Mesenchymal stem cell (in vitro differentiated cells and primary cell): ENCODE measurements at places on chromosomes 2 and 18.

- no peaks in the 10 kb centered on the region for H3K36me3 ChIP-seq
- DNase-seq = no peak
- no peaks in the 10 kb centered on the region for H3K27me3 ChIP-seq
- H3K4me3 ChIP-seq = no peak overlapping the region
Observed at GRCh38 chr18:78133729-78134128, 845.9 kb upstream of the SALL3 start.

DNA sequence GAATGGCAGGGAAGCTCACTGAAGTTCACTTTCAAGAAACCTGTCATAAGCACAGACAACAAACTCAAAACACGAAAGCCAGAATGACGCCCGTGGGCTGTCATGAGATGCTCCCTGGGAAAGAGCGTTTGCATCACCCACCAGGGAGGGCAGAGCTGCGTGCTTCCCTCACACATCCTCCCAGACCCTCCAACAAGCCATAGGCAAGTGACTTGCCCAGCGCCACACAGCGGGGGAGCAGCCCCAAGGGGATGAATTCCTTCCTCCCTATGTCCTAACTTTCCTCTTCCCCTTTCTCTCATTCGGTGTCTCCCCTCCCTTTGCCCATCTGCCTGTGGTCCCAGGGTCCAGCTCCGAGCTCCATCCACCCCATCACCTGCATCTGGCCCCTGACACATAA is 10.7 kb downstream of the BIN1 start:
- H3K27ac ChIP-seq = no peak overlapping the region
- peaks cover 11% of the 10 kb centered on the region for H3K36me3 ChIP-seq

- H3K27ac ChIP-seq = no peak overlapping the region
- H3K4me3 ChIP-seq = no peak overlapping the region
- peaks cover 3% of the 10 kb centered on the region for H3K4me1 ChIP-seq
- H3K36me3 ChIP-seq = no peaks in the 10 kb centered on the region
- H3K27me3 ChIP-seq = no peaks in the 10 kb centered on the region
Observed at GRCh38 chr18:74360852-74361655, 45.4 kb downstream of the C18orf63 start.

- no peaks in the 10 kb centered on the region for H3K36me3 ChIP-seq
- no peak overlapping the region for H3K4me3 ChIP-seq
- no peak for DNase-seq
- H3K4me1 ChIP-seq = peaks cover under 1% of the 10 kb centered on the region
- H3K27ac ChIP-seq = no peak overlapping the region
- no peaks in the 10 kb centered on the region for H3K27me3 ChIP-seq
Observed at GRCh38 chr18:47981320-47981719, 50.9 kb upstream of the SMAD2 start.

GRCh38 chr2:186617148-186617547 is 27.3 kb downstream of the ITGAV start:
- DNase-seq = no peak
- no peak overlapping the region for H3K27ac ChIP-seq
- no peaks in the 10 kb centered on the region for H3K4me1 ChIP-seq
- peaks cover under 1% of the 10 kb centered on the region for H3K36me3 ChIP-seq
- no peak overlapping the region for H3K4me3 ChIP-seq
- H3K27me3 ChIP-seq = no peaks in the 10 kb centered on the region

GRCh38 chr2:196096982-196097745 is 28.5 kb upstream of the DNAH7 start:
- H3K36me3 ChIP-seq = no peaks in the 10 kb centered on the region
- H3K4me3 ChIP-seq = no peak overlapping the region
- H3K27ac ChIP-seq = no peak overlapping the region
- DNase-seq = no peak

DNA sequence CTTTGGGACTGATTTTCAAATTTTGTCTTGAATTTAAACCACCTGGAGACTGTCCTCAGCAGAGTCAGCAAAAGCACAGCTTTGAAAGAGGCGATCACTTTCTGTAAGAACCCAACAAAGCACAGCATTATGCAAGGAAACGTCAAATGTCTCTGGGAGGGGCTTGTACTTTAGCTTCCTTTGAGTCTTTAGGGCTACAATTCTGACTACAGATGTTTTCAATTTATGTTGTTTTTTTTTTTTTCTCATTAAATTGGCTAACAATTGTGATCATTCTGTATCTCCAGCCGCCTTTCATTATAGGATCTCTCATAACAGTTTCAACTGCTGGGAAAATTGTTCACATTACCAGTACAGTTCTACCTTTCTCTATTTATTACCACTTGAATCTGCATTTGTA is 48.3 kb downstream of the COL3A1 start:
- no peaks in the 10 kb centered on the region for H3K36me3 ChIP-seq
- no peak overlapping the region for H3K4me3 ChIP-seq
- DNase-seq = no peak
- H3K4me1 ChIP-seq = no peaks in the 10 kb centered on the region

DNA sequence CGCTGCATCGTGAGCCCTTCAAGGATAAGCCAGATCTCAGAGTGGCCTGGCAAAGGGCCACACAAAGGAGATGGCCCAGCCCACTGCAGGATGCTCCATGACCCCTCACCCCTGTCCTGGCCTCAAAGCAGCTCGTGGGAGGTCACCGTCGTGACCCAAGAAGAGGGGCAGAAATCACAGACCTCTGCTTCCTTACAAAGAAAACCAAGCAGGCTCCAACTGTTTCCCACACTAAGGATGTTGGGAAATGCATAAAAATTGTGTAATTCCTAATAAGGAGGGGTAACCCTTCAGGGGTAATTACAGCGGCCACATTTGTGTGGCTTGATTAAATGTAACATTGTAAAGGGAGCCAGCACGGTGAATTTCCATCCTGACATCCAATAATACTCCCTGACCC is 102.3 kb downstream of the BOD1L2 start:
- H3K4me3 ChIP-seq = no peak overlapping the region
- no peak overlapping the region for H3K27ac ChIP-seq
- no peaks in the 10 kb centered on the region for H3K36me3 ChIP-seq

- no peak overlapping the region for H3K4me3 ChIP-seq
- peak; percentile 19 for DNase-seq
- no peak overlapping the region for H3K27ac ChIP-seq
- no peaks in the 10 kb centered on the region for H3K4me1 ChIP-seq
- H3K36me3 ChIP-seq = peaks cover 10% of the 10 kb centered on the region
Observed at GRCh38 chr18:21831413-21831831, 90.8 kb downstream of the MIB1 start.

DNA sequence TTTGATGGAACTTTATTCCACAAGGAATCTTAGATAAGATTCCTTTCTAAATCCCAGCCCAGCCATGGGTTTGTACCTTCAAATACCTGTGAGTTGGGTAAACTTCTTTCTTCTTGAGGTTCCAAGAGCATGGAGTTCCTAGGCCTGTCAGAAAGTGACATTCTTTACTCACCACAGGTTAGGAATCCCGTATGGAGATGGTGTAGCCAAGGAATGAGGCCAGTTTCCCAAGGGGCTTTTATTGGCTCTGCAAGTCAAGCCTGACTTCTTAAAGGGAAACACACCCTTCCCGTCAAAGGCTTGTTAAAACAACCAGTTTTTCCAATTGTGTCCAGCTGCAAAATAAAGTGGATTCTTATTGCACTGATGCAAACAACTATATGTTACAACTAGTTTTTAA is 45.8 kb downstream of the STK17B start:
- H3K27ac ChIP-seq = no peak overlapping the region
- no peak overlapping the region for H3K4me3 ChIP-seq
- no peaks in the 10 kb centered on the region for H3K27me3 ChIP-seq
- no peak for DNase-seq

- peaks cover 24% of the 10 kb centered on the region for H3K4me1 ChIP-seq
- no peaks in the 10 kb centered on the region for H3K27me3 ChIP-seq
- DNase-seq = no peak
- H3K36me3 ChIP-seq = no peaks in the 10 kb centered on the region
- peak overlapping the region; percentile 92 for H3K27ac ChIP-seq
Observed at GRCh38 chr18:7618891-7619442, 51.9 kb downstream of the PTPRM start.

- H3K4me1 ChIP-seq = no peaks in the 10 kb centered on the region
- H3K27ac ChIP-seq = no peak overlapping the region
- no peak overlapping the region for H3K4me3 ChIP-seq
- no peaks in the 10 kb centered on the region for H3K27me3 ChIP-seq
Observed at GRCh38 chr2:210655229-210655975, 99.0 kb downstream of the CPS1 start.

- DNase-seq = peak; percentile 68
- peaks cover 4% of the 10 kb centered on the region for H3K4me1 ChIP-seq
- no peaks in the 10 kb centered on the region for H3K27me3 ChIP-seq
- H3K4me3 ChIP-seq = no peak overlapping the region
Observed at GRCh38 chr2:15588329-15588919, 3.2 kb upstream of the DDX1 start.

DNA sequence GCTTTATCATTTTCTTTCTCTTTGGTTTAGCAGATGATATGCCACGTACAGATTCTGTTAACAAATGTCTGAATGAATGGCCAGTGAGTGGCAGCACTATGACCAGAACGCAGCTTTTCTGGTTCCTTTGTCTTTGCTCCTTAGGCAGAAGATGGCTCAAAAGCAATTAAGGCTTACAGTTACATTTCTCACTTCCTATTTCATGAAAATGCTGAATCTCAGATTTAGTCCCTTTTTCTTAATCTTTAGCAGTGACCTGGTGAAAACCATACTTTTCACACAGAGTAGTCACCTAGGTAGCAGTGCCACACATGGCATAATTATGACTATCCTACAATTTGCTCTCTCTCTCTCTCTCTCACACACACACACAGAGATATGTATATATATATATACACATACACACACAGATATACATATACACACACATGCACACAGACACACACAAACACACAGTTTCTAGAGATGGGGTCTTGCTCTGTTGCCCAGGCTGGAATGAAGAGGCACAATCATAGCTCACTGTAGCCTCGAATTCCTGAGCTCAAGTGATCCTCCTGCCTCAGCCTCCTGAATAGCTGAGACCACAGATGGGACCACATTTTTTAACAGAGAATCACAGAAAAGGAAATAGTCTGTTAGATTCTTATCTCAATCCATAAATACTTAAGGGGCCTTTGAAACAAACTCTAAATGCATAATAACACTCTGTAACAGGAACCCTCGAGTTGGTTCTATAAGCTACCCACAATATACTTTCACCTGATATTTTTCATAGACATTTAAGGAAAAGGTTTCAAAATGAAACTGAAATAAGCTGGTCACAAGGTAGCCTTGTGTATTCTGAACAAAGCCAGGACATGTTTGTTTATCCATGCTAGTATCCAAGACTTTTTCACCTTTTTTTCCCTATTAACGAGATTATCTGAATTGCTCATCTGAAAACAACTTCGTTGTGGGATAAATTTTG is 11.6 kb downstream of the PDE6D start:
- H3K27ac ChIP-seq = no peak overlapping the region
- no peaks in the 10 kb centered on the region for H3K27me3 ChIP-seq
- peak; percentile 5 for DNase-seq
- H3K36me3 ChIP-seq = no peaks in the 10 kb centered on the region
- H3K4me1 ChIP-seq = peaks cover 12% of the 10 kb centered on the region

DNA sequence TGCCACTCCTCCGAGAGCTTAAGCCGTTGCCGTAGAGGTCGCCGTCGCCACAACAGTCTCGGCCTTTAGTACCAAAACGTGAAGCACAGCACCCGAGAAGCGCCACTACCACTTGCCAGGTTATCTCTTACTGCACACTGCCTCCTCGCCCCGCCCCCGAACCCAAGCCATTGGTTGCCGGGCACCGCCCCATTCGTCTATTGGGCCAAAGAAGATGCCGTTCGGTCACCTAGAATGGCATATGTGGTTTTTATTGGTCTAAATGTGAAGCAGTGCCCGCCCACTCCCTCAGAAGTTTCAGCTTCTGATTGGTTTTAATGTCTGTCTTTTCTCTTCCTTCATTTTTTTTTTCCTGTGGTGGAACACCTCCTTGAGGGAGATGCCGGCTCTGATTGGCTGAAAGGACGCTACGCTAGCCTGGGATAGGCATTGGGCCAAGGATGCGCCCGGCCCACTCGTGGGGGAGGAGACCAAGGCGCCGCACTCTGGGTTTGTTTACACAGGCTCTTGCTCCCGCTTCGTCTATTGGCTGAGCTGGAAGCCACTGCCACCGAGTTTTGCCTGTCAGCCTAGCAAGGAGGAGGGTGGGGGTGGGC is at the start of gene PAIP2B:
Gene PAIP2B (minus strand): TSS at position 139 of the 596 bp plus-strand sequence. CDS start 24,514 bp downstream, outside the sequence.
- H3K27me3 ChIP-seq = peaks cover 34% of the 10 kb centered on the region
- peak within 1 kb of the TSS; percentile 94 for H3K4me3 ChIP-seq
- H3K36me3 ChIP-seq = no peaks in the 10 kb centered on the region

DNA sequence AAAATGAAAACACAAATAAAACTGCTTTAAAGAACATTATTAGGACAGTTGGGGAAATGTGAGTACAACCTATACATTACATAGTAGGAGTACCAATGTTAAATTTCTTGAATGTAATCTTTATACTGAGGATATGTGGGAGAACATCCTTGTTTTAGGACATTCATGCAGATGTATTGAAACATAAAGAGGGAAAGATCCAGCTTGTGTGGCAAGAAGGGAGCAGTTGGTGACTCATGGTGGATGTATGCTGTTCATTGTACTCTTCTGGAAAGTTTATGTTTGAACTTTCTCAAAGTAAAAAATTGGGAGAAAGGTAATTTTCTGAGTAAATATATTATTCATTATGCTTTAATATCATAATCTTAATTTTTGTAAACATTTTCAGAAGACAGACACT is 132.1 kb upstream of the DLGAP1 start:
- DNase-seq = no peak
- H3K36me3 ChIP-seq = no peaks in the 10 kb centered on the region
- no peaks in the 10 kb centered on the region for H3K4me1 ChIP-seq
- H3K4me3 ChIP-seq = no peak overlapping the region

DNA sequence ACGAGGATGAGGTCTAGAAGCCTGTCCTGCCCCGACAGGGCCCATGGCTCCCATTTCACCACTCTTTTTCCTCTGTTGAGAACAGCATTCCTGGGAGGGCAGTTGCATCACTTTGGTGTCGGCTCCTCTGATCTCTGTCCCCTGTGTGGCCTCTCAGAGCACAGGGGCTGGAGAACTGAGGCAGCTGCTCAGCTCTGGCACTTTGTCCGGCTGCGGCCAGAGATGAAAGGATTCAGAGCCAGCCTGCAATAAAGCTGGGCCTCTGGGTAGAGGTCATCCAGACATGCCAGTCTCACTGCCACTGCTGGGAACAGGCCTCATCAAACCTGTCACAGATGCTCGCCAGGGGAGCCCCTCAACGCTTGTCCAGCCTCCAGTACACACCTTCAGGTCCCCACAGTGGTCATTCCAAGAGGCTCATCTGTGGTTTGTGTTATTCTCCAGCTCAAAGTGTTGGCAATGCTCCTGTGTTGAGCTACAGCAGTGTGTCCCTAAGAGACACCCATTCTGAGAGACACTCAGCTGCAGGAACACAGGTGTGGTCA is 13.1 kb upstream of the ROCK2 start:
- H3K27ac ChIP-seq = no peak overlapping the region
- H3K36me3 ChIP-seq = no peaks in the 10 kb centered on the region
- peak; percentile 47 for DNase-seq
- H3K27me3 ChIP-seq = peaks cover 5% of the 10 kb centered on the region
- H3K4me1 ChIP-seq = peaks cover 3% of the 10 kb centered on the region

GRCh38 chr2:111958901-111959300 is 60.5 kb downstream of the MERTK start:
- peaks cover 2% of the 10 kb centered on the region for H3K4me1 ChIP-seq
- no peak overlapping the region for H3K27ac ChIP-seq
- no peaks in the 10 kb centered on the region for H3K27me3 ChIP-seq
- H3K4me3 ChIP-seq = no peak overlapping the region
- no peak for DNase-seq

- H3K27me3 ChIP-seq = no peaks in the 10 kb centered on the region
- no peaks in the 10 kb centered on the region for H3K36me3 ChIP-seq
- no peak overlapping the region for H3K4me3 ChIP-seq
Observed at GRCh38 chr2:48183991-48184390, 277.7 kb upstream of the FBXO11 start.
